Esophagus (tissue), 2 donors: ENCODE measurements at places on chromosomes 5 and 9. TPM values are rescaled to one million over a fixed set of nuclear protein-coding genes. Genes with fewer than 3 reads are reported as not detected.

Gene CDC23
- 9.0 TPM for polyA plus RNA-seq

Gene NAIP
- 1.8 TPM for polyA plus RNA-seq

Gene NTNG2
- polyA plus RNA-seq, result 0.18 TPM

Gene DNAJC18
- polyA plus RNA-seq, result 2.2 TPM

Gene F12
- polyA plus RNA-seq, result 18.1 TPM

Gene CFAP157
- 0.08 TPM for polyA plus RNA-seq

Gene ASS1
- polyA plus RNA-seq, result 63.6 TPM

Gene FGF10
- 0.37 TPM for polyA plus RNA-seq

Gene TAF11L13
- not detected for polyA plus RNA-seq
